ENCODE measurements at places on chromosomes 7 and 10.
A peak's percentile ranks its signal among the peaks of the same experiment; 100 is the strongest.

DNA sequence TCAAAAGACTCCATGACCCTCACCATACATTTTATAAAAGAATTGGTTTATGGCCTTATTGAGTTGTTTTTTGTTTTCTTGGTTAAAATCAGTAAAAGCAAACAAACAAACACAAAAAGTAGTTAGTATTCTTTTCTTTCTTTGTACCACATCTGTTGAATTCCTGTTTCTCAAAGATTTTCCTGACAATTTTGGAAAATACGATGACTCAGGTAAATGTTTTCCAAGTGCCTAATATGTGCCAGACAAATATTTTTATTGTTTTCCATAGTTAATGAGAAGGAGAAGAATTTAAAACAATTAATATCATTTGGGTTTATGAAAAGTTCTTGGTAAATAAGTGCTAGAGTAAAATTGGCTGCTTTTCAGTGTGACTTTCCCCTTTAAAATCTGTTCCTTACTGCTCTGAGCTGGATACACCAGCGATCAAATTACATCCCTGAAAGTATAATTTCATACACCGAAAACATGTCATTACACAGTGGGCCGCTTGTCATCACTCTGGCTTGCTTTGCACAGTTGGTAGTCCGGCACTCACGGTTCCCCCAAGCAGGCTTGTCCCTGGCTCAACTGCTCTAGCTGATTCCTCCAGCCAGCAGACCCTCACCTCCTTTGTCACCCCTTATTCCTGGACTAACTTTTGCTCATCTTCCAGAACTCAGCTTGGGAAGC is 80.5 kb downstream of the TBXAS1 start:
- H3K27me3 ChIP-seq = no peaks in the 10 kb centered on the region
- no peak overlapping the region for H3K27ac ChIP-seq
- H3K4me3 ChIP-seq = no peak overlapping the region
- no peaks in the 10 kb centered on the region for H3K36me3 ChIP-seq
- DNase-seq = no peak

DNA sequence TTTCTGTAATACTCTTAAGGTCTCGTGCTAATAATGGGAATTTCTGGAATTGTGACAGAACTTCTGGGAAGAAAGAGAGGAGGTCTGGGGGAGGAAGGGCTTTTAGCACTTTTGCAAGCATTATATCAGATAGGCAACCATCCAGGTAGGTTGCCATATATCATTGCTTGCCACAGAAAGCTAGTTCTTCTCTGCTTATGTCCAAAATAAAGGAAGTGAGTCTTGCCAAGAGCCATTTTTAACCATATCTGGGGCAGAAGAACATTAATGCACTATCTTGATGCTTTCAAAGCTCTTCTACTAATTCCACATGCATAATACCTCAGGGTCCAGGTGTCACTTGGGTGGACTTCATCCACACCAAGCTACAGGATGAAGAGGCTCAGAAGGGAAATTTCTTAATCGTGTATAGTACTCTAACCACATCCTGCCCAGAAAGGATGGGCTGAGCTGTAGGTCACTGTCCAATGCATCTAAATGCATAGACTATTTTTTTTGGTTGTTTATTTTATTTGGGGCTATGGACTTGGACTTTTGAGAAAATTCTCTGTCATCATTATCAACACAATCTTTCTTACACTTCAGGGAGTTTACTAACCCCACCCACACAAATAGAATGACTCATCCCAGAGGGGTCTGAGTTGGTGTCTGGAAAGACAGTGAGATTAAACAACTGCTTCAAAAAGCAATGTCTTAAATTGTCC is 68.9 kb upstream of the ADO start:
- no peaks in the 10 kb centered on the region for H3K27me3 ChIP-seq
- no peaks in the 10 kb centered on the region for H3K36me3 ChIP-seq
- peaks cover 34% of the 10 kb centered on the region for H3K4me1 ChIP-seq
- no peak overlapping the region for H3K4me3 ChIP-seq

- H3K4me3 ChIP-seq = no peak overlapping the region
- H3K27me3 ChIP-seq = peaks cover 6% of the 10 kb centered on the region
- no peak overlapping the region for H3K27ac ChIP-seq
Observed at GRCh38 chr10:14751921-14752320, 22.8 kb downstream of the FAM107B start.

GRCh38 chr10:110286841-110287240 is 17.9 kb downstream of the SMNDC1 start:
- no peak overlapping the region for H3K27ac ChIP-seq
- DNase-seq = no peak
- no peaks in the 10 kb centered on the region for H3K4me1 ChIP-seq
- no peak overlapping the region for H3K4me3 ChIP-seq
- H3K27me3 ChIP-seq = no peaks in the 10 kb centered on the region
- H3K36me3 ChIP-seq = no peaks in the 10 kb centered on the region

- H3K27me3 ChIP-seq = peaks cover 12% of the 10 kb centered on the region
- H3K4me3 ChIP-seq = no peak overlapping the region
- no peaks in the 10 kb centered on the region for H3K4me1 ChIP-seq
- no peak for DNase-seq
- no peak overlapping the region for H3K27ac ChIP-seq
Observed at GRCh38 chr10:120103738-120104560, 211.4 kb downstream of the SEC23IP start.

DNA sequence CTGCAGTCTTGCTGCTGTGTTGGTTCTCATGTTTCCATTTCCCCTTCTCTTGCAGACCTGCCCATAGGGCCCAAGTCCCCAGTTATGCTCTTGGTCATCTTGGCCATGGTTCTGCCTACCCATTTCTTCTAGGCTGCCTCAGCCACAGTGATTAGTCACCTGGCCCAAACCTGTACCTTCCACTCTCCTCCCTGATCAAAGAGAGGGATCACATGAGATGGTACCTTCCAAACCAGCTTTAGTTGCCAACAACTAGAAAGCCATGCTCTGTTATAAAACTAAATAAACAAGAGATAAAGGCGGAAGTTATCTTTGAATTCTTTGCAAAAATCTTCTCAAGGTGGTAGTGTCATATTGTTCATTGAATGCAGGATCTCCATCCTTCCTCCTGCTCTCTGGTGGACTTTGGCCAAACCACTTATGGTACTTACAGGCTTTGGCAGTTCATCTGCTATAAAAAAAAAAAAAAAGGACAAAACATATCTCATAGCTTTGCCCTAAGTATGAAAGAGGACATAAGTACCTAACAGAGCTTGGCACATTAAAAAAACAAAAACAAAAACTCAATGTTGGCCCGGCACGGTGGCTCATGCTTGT is 25.8 kb downstream of the TACC2 start:
- H3K4me1 ChIP-seq = no peaks in the 10 kb centered on the region
- peaks cover 27% of the 10 kb centered on the region for H3K27me3 ChIP-seq
- H3K36me3 ChIP-seq = no peaks in the 10 kb centered on the region
- no peak overlapping the region for H3K4me3 ChIP-seq
- no peak overlapping the region for H3K27ac ChIP-seq

GRCh38 chr7:120805636-120806388 is 52.1 kb downstream of the TSPAN12 start:
- peak; percentile 36 for DNase-seq
- no peak overlapping the region for H3K27ac ChIP-seq
- no peaks in the 10 kb centered on the region for H3K36me3 ChIP-seq
- no peak overlapping the region for H3K4me3 ChIP-seq
- H3K4me1 ChIP-seq = no peaks in the 10 kb centered on the region

DNA sequence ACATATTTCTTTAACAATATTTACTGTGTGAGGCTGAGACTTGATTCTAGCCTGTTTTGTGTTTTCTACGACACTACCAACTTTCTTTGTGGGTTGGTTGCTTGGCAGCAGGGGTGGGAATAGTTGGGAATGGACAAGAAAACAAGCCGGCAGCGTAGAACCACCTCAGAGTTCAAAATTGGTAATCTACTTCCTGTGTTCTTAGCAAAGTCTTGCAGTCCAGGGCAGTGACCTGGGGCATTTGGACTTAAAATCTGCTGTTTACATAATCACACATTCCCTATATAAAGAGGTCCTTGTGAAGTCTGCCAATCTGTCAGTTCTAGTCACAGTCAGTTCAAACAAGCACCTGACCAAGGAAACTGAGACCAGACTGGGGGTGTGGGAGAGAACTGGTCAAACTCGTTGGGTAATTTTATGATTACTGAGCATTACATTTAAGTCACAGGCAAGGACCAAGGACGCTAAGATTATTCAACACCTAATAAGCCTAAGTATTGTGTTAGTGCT is 167.9 kb downstream of the CPEB3 start:
- H3K4me3 ChIP-seq = no peak overlapping the region
- H3K36me3 ChIP-seq = no peaks in the 10 kb centered on the region
- no peak for DNase-seq
- H3K4me1 ChIP-seq = no peaks in the 10 kb centered on the region
- H3K27ac ChIP-seq = no peak overlapping the region
- no peaks in the 10 kb centered on the region for H3K27me3 ChIP-seq

- H3K27ac ChIP-seq = no peak overlapping the region
- DNase-seq = no peak
- peaks cover 3% of the 10 kb centered on the region for H3K4me1 ChIP-seq
- peak overlapping the region; percentile 7 for H3K4me3 ChIP-seq
Observed at GRCh38 chr10:92830478-92831389, 17.6 kb upstream of the EXOC6 start.

DNA sequence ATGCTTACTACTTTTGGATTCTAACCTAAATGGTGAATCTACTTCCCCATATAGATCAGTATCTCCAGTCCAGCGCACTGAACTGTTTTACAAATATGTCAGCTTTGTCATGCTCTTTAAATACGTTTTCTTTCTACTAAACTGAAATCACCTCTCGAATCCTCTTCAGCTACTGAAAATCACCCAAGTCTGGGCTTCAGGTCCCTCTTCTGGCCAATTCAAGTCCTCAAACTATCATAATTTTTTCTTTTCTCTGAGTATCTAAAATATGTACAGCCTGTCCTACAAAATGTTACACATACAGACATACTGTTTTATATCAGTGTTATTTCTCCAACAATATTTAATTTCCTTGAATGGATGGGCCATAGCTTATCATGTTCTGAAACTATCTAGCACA is 84.2 kb downstream of the CACNA2D1 start:
- H3K4me3 ChIP-seq = no peak overlapping the region
- no peak for DNase-seq
- H3K36me3 ChIP-seq = no peaks in the 10 kb centered on the region

- DNase-seq = no peak
- H3K27me3 ChIP-seq = no peaks in the 10 kb centered on the region
- H3K27ac ChIP-seq = no peak overlapping the region
- H3K36me3 ChIP-seq = no peaks in the 10 kb centered on the region
- H3K4me3 ChIP-seq = no peak overlapping the region
- H3K4me1 ChIP-seq = no peaks in the 10 kb centered on the region
Observed at GRCh38 chr7:111356941-111357340, 205.4 kb downstream of the IMMP2L start.

- no peak for DNase-seq
- no peaks in the 10 kb centered on the region for H3K4me1 ChIP-seq
- H3K4me3 ChIP-seq = no peak overlapping the region
- H3K36me3 ChIP-seq = no peaks in the 10 kb centered on the region
Observed at GRCh38 chr10:48468130-48468790, 136.6 kb downstream of the ARHGAP22 start.

- no peaks in the 10 kb centered on the region for H3K36me3 ChIP-seq
- DNase-seq = no peak
- H3K4me3 ChIP-seq = no peak overlapping the region
Observed at GRCh38 chr7:135247746-135248471, 14.3 kb downstream of the STRA8 start.

DNA sequence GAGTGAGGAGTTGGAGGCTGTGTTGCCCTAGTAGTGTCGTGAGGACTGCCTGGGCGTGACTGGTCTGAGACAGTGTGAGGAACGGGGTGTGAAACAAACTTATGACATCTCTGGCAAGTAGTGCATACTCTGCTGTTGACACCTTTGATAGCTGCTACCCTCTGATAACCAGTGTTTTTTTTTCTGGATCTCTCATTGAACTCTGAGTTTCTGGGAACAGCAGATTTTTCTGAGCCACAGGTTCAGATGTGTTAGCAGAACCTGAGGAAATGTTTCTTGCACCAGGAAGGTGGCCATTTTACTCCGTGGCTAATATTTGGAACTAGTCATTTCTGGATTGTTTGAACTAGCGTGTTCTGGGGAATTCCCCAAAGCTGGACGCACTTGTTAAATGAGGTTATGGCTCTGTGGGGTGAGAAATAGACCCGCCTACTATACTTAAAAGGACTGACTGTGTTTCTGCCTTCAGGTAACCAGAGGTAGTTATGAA is 52.9 kb downstream of the AUTS2 start:
- no peak overlapping the region for H3K27ac ChIP-seq
- H3K36me3 ChIP-seq = no peaks in the 10 kb centered on the region
- no peak for DNase-seq
- H3K4me3 ChIP-seq = no peak overlapping the region
- H3K4me1 ChIP-seq = no peaks in the 10 kb centered on the region

- no peak overlapping the region for H3K4me3 ChIP-seq
- no peaks in the 10 kb centered on the region for H3K4me1 ChIP-seq
- no peak overlapping the region for H3K27ac ChIP-seq
- H3K36me3 ChIP-seq = no peaks in the 10 kb centered on the region
- no peaks in the 10 kb centered on the region for H3K27me3 ChIP-seq
- DNase-seq = no peak
Observed at GRCh38 chr7:47663213-47663612, 81.3 kb upstream of the TNS3 start.

DNA sequence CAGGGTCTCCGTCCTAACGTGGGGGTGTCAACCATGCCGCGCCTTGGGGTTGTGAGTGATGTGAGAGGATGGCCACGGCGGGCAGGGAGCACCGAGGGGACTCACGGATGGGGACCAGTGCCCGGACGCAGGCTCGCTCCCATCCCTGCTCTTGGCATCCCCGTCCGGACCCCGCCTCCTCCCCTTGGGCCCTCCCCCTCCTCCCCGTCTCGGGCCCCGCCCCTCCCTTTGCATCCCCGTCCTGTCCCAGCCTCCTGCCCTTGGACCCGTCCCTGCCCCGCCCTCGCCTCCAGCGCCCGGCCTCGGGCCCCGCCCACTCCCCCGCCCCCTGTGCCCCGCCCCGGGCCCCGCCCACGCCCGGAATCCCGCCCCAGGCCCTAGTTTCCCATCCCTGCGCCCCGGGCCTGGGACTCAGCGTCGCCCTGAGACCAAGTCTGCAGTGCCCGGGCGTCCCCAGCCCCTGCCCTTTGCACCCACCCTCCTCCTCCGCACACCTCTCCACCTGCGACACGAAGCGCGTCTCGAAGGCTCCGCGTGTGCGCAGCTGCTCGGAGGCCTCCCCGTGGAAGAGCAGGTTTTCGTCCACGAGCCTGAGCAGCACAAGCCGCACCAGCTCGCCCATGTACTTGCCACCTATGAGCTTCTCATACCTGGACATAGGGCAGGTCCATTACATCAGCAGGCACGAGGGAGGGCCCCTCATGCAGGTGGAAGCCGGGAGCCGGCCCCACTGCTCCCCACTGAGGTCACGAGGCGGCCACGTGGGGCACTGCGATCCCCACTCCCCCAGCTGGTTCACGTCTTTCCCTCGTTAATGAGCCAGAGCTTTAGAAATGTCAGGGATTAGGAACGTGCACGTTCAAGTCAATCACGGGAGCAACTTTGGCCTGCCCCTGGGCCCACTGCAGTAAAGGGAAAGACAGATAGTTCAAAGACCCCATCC is 5.1 kb upstream of the MYL7 start:
- no peak overlapping the region for H3K27ac ChIP-seq
- DNase-seq = peak; percentile 14
- H3K4me3 ChIP-seq = peak overlapping the region; percentile 58
- H3K27me3 ChIP-seq = no peaks in the 10 kb centered on the region
- H3K36me3 ChIP-seq = no peaks in the 10 kb centered on the region

Data from T-cell (primary cell).